Astrocyte (in vitro differentiated cells and primary cell): ENCODE measurements at places on chromosomes 11 and 22. TPM values are rescaled to one million over a fixed set of nuclear protein-coding genes. Genes with fewer than 3 reads are reported as not detected.

- no peaks in the 10 kb centered on the region for H3K4me1 ChIP-seq
- H3K27ac ChIP-seq: no peak overlapping the region
- H3K27me3 ChIP-seq: no peaks in the 10 kb centered on the region
- DNase-seq: no peak
Observed at GRCh38 chr11:83335446-83336070, 49.4 kb upstream of the CCDC90B start.

GRCh38 chr11:110035357-110035756 is 57.8 kb upstream of the ZC3H12C start:
- H3K4me3 ChIP-seq: no peak overlapping the region
- no peak for DNase-seq
- no peak overlapping the region for H3K27ac ChIP-seq
- no peaks in the 10 kb centered on the region for H3K27me3 ChIP-seq

Gene LUZP2
- total RNA-seq: 1.8 and 2.3 TPM in 2 replicates

DNA sequence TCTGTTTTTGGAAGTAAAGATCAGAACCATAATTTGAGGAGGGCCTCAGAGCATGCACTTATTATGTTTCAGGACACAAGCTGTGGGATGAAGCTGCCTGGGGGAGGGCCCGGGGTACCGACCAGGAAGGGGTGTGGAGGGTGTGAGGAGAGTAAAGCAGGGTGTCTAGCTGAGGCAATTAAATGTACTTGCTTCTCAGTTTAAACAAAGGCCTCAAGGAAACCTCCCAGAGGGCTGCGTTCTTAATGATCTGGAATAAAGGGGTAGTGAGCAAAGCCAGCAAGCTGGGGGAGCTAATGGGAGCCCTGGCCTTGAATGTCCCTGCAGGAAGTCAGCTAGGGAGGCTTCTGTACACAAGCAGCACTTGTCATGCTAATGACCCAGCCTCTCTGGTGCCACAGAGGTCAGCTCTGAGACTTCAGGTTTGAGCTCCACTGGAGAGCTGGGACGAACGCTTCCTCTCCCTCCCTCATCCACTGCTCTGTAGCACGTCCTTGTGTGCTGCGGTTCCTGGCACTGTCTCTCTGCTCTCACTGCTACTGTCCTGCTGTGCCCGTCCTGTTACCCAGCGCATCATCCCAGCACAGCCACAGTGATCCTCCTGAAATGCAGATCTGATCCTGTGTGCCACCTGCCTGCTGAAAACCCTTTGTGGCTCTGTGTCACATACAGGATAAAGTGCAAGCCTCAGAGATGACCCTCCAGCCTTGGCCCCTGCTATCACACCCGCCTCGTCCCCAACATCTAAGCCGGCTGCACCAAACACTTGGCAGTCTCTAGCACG is 159.7 kb downstream of the DBX1 start:
- H3K36me3 ChIP-seq: no peaks in the 10 kb centered on the region
- H3K4me3 ChIP-seq: no peak overlapping the region
- H3K27ac ChIP-seq: no peak overlapping the region
- H3K27me3 ChIP-seq: no peaks in the 10 kb centered on the region
- peaks cover 8% of the 10 kb centered on the region for H3K4me1 ChIP-seq
- no peak for DNase-seq

- no peak for DNase-seq
- no peaks in the 10 kb centered on the region for H3K27me3 ChIP-seq
- H3K27ac ChIP-seq: no peak overlapping the region
Observed at GRCh38 chr11:31943056-31943780, 132.1 kb upstream of the PAX6 start.

Gene SAA1
- total RNA-seq: 0.43 TPM in 1 of 2 replicates, not detected in the other

Gene C11orf42
- not detected in 2 replicates for total RNA-seq

Gene EIF4G2
- 1,309 and 1,364 TPM in 2 replicates for total RNA-seq

Gene SCN2B
- 0.18 and 0.29 TPM in 2 replicates for total RNA-seq

Gene GVQW3
- total RNA-seq: 2.0 TPM in 2 replicates

- no peaks in the 10 kb centered on the region for H3K36me3 ChIP-seq
- no peaks in the 10 kb centered on the region for H3K27me3 ChIP-seq
- H3K4me1 ChIP-seq: no peaks in the 10 kb centered on the region
- DNase-seq: no peak
- no peak overlapping the region for H3K4me3 ChIP-seq
Observed at GRCh38 chr11:16469968-16470367, 113.6 kb upstream of the SOX6 start.
